ENCODE measurements at places on chromosomes 2 and 18.

GRCh38 chr2:56299171-56299691 is 115.4 kb downstream of the CCDC85A start:
- DNase-seq, result no peak

- no peak for DNase-seq
Measured at GRCh38 chr2:144086965-144087364, 433.0 kb downstream of the ZEB2 start.

- DNase-seq, result no peak
Measured at GRCh38 chr18:7844418-7844817, 277.3 kb downstream of the PTPRM start.

DNA sequence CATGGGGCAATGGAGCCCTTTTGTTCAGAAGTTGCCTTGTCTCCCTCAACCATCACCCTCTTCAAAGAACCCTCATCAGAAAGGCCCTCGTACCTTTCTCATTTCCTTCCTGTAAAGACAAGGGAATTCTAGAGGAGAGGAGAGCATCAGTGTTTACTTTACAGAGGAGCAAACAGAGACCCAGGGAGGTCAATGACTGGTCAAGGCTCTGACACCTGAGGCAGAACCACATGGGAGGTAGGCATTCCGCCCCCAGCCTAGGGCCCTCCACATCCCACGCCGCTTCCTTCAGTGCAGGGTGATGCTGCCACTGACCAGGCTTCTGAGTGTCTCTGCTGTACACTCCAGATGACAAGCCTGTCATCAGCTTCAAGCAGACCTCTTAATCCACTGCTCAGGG is 104.7 kb downstream of the NRP2 start:
- DNase-seq, result no peak

DNA sequence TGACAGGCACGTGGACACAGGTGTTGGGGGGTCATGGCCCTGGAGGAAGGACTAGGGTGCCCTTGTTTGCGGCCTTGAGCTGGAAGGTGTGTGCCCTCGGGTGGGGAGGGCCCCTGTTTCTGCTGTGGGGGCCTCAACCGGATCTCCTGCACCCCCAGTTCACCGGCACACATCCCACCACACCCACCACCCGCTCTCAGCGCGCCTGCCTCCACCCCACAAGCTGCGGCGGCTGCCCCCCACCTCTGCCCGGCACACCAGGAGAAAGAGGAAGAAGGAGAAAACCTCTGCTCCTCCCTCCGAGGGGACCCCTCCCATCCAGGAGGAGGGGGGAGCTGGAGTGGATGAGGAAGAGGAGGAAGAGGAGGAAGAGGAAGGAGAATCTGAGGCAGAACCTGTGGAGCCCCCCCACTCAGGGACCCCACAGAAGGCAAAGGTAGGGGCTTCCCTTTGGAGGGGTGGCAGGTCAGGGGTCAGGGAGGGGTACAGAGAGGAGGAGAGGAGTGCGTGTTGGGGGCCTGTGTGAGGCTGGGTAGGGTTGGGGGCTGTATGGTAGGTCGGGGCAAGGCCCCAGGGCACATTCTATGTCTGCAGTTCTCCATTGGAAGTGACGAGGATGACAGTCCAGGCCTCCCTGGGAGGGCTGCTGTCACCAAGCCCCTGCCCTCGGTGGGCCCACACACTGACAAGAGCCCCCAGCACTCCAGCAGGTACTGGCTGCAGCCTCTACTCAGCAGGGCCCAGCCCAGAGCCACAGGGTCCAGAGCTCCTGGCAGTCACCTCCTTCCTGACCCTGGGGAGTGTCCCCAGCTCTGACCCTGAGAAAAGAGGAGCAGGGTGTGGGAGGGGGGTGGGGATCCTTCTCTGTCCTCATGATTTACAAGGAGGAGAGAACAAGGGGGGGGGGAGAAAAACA is 1.8 kb downstream of the SLC4A3 start:
- no peak for DNase-seq

DNA sequence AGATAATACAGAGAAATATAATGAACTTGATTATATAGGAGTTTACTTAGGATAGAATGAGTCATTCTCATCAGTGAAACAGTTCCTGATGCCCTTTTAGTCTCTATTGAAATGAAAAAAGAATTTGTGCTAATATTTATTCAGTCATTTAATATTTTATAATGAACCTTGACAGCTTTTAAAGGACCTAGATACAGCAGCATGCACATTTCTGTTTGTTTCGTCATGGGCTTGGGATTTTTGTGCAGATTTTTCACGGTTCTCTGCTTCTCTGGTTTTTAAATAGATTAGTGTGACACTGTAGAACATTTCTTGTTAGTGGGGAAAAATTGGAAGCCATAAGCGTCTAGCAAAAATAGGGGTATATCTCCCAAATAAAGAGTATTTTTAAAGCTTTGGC is 60.7 kb downstream of the NABP1 start:
- no peak for DNase-seq

DNA sequence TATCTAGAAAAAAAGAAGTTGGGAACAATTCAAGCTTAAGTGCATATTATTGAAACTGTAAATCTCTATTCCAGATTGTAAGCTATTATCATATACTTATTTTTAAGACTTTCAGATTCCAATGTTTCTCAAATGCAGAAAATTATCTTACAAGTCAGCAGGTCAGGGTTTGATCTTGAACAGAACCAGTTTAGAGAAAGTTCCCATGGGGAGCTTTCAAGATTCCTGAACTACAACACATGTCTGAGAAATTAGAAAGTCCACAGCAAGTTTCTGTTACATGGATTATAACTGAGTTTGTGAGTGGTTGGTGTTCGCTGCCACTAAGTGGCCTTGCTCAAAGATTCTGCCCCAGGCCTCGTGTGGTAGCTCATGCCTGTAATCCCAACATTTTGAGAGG is 31.6 kb upstream of the SP3 start:
- DNase-seq, result no peak

Measured in stimulated activated CD8-positive, alpha-beta memory T cell treated with anti-CD3 and anti-CD28 coated beads, Interleukin-15, amount 100 ng/mL, for 1 hour (primary cell).